ENCODE measurements at places on chromosomes 5 and 9. TPM values are rescaled to one million over a fixed set of nuclear protein-coding genes. Genes with fewer than 3 reads are reported as not detected.

MSANTD3 gene
- 54.7 TPM for total RNA-seq

GGTA1 gene
- total RNA-seq: 1.3 TPM

ITGA2 gene
- 113 TPM for total RNA-seq

HSD17B3 gene
- 0.13 TPM for total RNA-seq

APBA1 gene
- total RNA-seq: 15.2 TPM

PPWD1 gene
- total RNA-seq: 44.0 TPM

MARCOL gene
- total RNA-seq: not detected

KIF24 gene
- 2.9 TPM for total RNA-seq

ACOT12 gene
- not detected for total RNA-seq

PCDHA1 gene
- under 0.01 TPM for total RNA-seq

CAVIN4 gene
- 1.2 TPM for total RNA-seq

ZCCHC9 gene
- total RNA-seq: 20.3 TPM

PCDHB8 gene
- 0.62 TPM for total RNA-seq

SPATA31E1 gene
- total RNA-seq: not detected

WNT8A gene
- not detected for total RNA-seq

RUSC2 gene
- 22.1 TPM for total RNA-seq

WHRN gene
- total RNA-seq: 0.25 TPM

PKD2L2 gene
- total RNA-seq: not detected

GOLM1 gene
- total RNA-seq: 27.0 TPM

CDX1 gene
- 0.12 TPM for total RNA-seq

EPB41L4A gene
- total RNA-seq: 11.9 TPM

CFAP157 gene
- 0.06 TPM for total RNA-seq

ANKS6 gene
- 9.7 TPM for total RNA-seq

PCDHB13 gene
- total RNA-seq: 1.1 TPM

FGFR4 gene
- total RNA-seq: 0.66 TPM

OTP gene
- not detected for total RNA-seq

CCDC171 gene
- 2.9 TPM for total RNA-seq

PRXL2C gene
- total RNA-seq: 30.9 TPM

PIP5K1B gene
- 0.06 TPM for total RNA-seq

ABLIM3 gene
- total RNA-seq: 16.7 TPM

KYAT1 gene
- total RNA-seq: 10.3 TPM
